ENCODE measurements at places on chromosomes 5 and 9. TPM values are rescaled to one million over a fixed set of nuclear protein-coding genes. Genes with fewer than 3 reads are reported as not detected.

- no peak for DNase-seq
Observed at GRCh38 chr9:99406939-99407338, 184.9 kb downstream of the SEC61B start.

DNA sequence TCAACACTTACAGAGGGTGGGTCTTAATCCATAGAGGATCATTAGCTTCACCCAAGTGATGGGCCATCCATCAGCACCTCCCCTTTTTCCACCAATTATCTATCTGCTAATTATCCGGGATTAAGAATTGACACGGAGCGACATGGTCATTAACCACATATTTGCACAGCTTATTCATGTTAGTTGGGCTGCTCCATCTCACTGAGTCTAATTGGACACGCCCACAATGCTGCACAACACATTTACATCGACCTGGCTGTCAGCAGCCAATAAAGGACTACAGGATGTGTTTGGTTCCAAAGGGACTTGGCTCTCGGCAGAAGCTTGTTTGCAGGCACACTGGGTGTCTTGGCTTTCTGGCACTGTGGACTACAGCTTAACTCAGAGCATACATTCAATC, 21.6 kb downstream of the FOXE1 start:
- no peak for DNase-seq

GRCh38 chr9:113436728-113437515, 26.4 kb downstream of the C9orf43 start:
- DNase-seq: no peak

GRCh38 chr5:141322261-141322660, 1.7 kb upstream of the TAF7 start:
- no peak for DNase-seq

DNA sequence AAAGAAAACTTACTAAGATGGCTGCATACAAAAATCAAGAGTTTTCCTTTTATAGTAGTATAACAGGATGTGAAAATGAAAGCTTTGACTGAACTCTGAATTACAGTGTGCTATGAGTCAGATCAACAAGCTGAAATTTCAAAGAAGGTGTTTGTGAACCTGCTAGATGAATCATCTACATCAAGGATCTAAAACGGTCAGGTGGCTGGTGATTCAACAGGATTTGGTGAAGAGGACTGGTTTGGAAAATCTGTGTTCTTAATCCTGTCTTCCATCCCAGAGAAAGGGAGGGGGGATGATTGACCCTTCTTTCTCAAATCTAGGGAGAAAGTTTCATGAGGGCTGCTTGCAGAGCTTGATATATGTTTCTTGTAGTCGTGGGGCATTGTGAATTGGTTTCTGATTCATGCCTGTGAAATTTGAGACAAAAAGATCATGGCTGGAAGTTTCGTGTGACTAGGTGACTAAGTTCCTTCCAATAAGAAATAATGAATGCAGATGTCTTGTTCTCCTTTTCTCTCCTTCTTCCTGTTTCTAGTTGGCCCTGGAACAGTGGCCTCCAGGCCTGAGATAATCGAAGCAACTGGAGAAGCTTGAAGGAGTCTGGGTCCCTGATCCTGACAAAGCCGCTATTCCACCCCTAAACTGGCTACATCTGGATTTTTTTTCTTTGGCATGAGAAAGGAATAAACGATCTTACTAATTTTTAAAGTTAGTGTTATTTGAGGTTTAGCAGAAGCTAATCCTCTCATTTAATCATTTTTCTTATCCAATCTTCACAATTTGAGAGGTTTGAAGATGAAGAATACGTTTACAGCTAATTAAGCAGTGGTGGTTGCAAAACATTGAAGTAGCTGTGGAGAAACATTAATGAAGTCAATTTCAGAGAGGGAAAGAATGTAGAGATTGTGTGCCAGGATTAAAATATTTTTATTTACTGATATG, 67.2 kb downstream of the MRPS30 start:
- DNase-seq: no peak

GRCh38 chr9:126474786-126475485, 138.8 kb upstream of the LMX1B start:
- no peak for DNase-seq

- no peak for DNase-seq
Observed at GRCh38 chr5:115559524-115559923, 14.9 kb upstream of the FEM1C start.

DNA sequence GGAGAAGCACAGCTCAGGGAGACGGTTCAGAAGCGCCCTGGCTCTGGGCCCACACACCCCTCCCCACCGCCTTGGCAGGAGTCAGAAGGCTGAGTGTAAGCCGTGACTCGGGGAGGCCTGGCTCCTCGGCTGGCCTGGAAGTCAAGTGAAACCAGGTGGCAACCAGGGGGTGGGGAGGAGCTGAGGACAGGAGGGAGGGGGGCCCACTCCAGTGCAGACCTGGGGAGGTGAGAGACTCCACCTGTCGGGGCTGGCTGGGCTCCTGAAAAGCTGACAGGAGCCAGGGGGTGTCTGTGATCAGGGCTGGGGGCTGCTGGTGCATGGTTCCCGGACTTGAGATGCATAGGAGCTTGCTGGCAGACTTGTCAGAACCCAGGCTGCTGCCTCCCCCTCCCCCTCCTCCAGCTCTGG, 150.2 kb upstream of the PHYKPL start:
- DNase-seq: no peak

GRCh38 chr9:116198344-116198743, 44.8 kb downstream of the PAPPA start:
- DNase-seq: no peak

- DNase-seq: no peak
Observed at GRCh38 chr9:71758277-71758676, 10.0 kb downstream of the CEMIP2 start.

GRCh38 chr9:128554155-128554862, 1.9 kb downstream of the SPTAN1 start:
- no peak for DNase-seq

DNA sequence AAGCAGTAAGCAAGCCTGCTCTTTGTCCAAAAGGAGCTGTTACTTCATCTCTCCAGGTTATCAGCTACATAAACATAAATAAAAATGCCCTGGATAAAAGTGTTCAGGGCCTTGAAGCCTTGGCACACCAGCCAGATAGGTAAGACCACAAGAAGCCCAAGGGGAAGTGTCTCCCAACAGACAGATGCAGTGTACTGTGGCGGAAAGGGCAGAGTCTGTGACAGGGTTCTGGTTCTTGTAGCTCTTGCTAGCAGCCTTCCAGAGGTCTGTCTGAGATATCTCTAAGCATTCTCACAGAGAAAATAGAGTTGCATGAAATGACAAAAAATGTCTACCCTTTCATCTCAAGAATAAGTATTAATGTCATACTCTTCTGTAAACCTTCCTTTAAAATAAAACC, 30.1 kb downstream of the ISOC1 start:
- no peak for DNase-seq

- DNase-seq: no peak
Observed at GRCh38 chr5:129996896-129997295, 92.6 kb downstream of the CHSY3 start.

DNA sequence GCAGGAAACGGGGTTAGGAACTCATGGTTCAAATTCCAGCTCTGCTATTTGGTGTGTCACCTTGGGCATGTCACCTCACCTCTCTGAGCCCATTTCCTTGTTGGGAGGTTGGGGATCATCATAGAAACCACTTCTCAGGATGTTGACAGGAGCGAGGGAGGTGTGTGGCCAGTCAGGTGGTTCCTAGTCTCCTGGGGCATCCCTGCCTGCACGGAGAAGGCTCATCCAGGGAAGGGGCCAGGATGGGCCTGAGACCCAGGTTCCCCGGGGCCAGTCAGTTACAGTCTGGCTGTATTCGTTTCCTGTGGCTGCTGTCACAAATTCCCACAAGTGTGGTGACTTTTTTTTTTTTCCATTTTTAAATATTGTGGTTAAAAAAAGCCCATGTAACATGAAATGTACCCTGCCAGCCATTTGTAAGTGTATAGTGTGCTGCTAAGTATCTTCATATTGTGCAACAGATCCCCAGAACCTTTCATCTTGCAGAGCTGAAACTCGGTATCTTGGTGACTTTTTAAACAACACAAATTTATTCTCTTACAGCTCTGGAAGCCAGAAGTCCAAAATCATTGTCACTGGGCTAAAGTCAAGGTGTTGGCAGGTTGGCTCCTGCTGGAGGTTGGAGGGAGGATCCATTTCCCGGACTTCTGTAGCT, 78.7 kb upstream of the UNC5A start:
- no peak for DNase-seq

DNA sequence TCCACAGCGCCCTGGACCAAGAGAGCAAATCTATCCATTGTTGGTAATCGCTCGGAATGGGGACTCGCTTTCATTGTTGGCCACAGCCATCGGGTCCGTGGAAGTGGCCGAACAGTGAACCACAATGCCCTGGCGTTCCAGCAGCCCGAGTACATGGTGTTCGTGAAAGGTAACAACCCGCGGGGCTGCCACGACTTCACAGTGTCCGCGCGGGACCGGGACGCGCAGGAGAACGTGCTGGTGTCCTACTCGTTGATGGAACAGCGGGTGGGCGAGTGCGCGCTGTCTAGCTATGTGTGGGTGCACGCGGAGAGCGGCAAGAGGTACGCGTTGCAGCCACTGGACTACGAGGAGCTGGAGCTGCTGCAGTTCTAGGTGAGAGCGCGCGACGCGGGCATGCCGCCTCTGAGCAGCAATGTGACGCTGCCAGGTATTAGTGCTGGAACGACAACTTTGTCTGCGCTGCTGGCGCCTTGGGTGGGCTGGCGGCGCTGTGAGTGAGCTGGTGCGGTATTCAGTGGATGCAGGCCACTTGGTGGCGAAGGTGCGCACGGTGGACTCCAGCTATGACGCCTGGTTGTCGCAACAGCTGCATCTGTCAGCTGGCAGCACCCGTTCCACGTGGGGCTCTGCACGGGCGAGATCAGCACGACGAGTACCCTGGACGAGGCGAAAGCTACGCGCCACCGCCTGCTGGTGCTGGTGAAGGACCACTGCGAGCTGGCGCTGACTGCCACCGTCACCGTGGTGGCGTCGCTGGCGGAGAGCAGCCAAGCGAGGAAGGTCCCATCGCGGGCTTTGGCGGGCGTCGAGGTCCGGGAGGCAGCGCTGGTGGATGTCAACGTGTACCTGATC, 6.1 kb upstream of the PCDHA11 start:
- no peak for DNase-seq

GRCh38 chr9:91360551-91361290, 997 bp downstream of the AUH start:
- no peak for DNase-seq

Gene IGIP
- 3.7 TPM for total RNA-seq

Gene TAF1L
- 0.05 TPM for total RNA-seq

Gene FAM221B
- total RNA-seq: not detected
